ENCODE measurements at places on chromosomes 3 and 15.
A peak's percentile ranks its signal among the peaks of the same experiment; 100 is the strongest.

- DNase-seq: no peak
These were observed 220.7 kb downstream of the FHIT start for GRCh38 chr3:61030469-61031035.

GRCh38 chr15:34481370-34481769, 43.8 kb upstream of the GOLGA8A start:
- DNase-seq: no peak

- no peak for DNase-seq
These were observed 32.9 kb upstream of the NR1I2 start for GRCh38 chr3:119748991-119749390.

DNA sequence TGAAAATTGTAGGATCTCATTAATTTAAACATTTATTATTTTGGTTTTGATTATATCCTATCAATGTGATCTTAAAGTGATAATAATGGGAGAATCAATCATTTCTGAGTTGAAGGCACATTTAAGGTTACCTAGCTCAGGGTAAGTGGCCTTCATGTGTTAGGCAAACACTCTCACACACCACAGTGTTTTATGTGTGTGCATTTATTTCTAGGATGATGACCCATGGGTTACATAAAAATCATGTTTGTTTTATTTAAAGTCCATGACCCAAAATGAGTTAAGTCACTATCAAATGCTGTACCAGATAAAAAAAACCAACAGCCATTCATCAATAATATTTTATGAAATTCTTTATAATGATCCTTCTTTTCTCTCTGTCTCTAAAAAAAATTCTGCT, 520.8 kb downstream of the GRM7 start:
- no peak for DNase-seq

DNA sequence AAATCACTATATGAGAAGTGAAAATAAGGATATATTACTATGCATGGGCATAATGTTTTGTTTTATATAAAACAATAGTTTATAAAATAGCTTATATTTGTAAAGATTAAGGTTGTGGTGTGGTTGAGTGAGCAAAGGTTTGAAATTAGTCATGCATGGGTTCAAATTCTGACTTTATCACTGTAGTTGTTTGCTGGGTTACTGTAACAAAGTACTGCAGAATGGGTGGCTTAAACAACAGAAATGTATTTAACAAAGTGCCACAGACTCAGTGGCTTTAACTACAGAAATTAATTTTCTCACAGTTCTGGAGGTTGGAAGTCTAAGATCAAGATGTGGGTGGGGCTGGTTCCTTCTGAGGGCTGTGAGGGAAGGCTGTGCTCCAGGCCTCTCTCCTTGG, 184.8 kb upstream of the THRB start:
- DNase-seq: no peak

DNA sequence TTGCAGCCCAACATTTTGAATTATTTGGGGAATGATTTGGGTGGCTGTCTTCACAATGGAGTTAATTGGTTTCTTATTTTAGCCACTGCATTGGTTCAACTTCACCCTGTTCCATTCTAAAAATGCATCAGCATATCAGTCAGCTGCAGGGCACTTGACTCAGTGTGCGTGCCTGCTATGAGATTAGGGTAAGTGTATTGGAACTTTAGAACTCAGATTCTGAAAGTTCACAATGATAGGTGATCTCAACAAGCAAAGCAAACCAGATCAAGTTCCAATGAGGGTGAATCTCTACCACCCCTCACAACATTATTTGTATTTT, 265.0 kb downstream of the ZPLD1 start:
- no peak for DNase-seq

- DNase-seq: no peak
These were observed 38.4 kb downstream of the CCDC33 start for GRCh38 chr15:74274470-74275038.

- no peak for DNase-seq
These were observed 51.9 kb downstream of the ROBO2 start for GRCh38 chr3:77091809-77092208.

DNA sequence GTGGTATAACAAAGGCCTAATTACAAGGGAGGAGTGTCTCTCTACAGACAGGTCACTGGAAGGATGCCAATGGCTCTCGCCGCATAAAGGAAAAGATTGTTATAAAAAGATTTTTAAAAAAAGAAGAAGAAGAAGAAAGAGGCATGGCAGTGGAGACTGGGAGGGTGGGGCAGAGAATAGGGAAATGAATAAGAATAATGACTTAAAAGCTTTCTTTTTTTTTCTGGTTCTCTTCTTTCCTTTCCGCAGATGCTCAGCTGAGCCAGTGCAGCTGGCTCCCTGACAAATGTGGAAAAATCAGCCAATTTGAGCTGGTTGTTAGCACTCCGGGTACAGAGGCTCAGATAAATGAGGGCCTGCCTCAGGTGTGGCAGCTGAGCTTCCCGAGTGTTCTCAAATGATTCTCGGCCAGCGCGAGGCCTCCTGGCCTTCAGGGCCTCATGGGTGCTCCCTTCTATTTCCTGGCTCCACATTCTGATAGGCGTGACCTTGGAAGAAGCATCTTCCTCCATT, 234.1 kb downstream of the RORA start:
- peak; percentile 63 for DNase-seq

DNA sequence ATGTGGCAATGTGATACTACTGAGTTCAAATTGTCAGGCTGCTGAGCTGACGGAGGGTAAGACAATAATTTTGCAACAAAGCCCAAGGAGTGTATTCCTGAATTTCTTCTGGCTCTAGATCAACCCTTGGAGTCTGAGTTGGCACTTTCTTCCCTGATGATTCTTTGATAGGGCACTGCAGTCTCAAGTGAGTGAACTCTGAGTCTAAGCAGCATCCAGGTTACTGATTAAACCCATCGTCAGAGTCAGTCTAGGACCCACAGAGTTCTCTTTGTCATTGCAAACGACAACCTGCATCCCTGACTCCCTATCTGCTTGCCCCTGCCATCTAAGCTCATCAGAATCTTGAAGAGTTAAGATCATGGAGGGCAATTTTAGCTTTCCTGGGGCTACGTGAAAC, 58.6 kb downstream of the MME start:
- no peak for DNase-seq

- DNase-seq: peak; percentile 99
These were observed at the start of gene TRIM59 for GRCh38 chr3:160449636-160450598. Gene TRIM59 (minus strand): TSS chr3:160449786. CDS start chr3:160439183, 10,603 bp downstream.

- DNase-seq: no peak
These were observed 37.9 kb downstream of the SETD5 start for GRCh38 chr3:9435316-9435715.

GRCh38 chr3:46135475-46135874, 72.6 kb downstream of the CCR1 start:
- DNase-seq: peak; percentile 44

- DNase-seq: peak; percentile 88
These were observed 115.7 kb downstream of the ARRDC4 start for GRCh38 chr15:98076021-98076816.

GRCh38 chr15:67067930-67068551, 2.6 kb downstream of the SMAD3 start:
- peak; percentile 72 for DNase-seq

- peak; percentile 12 for DNase-seq
These were observed 543 bp downstream of the ARPIN start for GRCh38 chr15:89912145-89912673.

DNA sequence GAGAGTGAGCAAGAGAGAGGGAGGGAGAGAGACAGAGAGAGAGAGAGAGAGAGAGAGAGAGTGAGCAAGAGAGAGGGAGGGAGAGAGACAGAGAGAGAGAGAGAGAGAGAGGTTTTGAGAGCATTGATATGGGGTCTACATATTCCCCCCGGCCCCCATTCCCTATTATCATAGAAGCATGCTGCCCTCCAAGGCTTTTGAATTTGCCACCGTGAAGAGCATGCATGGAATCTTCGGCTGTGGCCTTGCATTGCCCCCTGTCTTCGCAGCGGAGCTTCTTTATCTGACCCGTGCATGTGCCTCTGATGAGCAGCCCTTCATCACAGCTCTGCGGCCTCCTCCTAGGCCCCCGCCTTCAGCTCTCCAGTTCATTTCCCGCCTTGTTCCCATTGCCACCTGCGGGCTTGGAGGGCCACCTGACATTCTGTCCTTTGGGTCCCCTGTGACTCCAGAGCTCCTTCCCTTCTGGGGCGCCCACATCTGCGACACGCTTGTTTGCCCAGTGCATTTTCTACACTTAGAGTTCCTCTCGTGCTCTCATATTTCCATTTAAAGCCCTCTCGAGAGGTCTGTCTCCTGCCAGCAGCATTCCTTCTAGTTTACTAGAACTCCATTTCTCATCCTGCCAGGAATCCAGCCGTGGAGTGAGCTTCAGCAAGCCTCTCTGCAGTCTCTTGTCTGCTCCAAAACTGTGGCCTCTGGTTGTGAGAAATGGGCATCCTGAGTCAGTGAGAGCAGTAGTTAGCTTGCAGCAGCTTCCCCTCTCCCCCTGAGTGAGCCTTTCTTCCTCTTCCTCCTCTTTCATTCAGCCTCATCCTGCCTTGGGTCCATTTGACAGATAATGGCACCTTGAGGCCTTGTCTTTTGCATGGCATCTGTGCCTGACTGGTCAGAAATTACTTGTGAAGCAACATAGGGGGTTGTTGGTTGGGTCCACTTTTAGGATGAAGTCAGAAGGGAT, 25.3 kb downstream of the LPP start:
- no peak for DNase-seq

DNA sequence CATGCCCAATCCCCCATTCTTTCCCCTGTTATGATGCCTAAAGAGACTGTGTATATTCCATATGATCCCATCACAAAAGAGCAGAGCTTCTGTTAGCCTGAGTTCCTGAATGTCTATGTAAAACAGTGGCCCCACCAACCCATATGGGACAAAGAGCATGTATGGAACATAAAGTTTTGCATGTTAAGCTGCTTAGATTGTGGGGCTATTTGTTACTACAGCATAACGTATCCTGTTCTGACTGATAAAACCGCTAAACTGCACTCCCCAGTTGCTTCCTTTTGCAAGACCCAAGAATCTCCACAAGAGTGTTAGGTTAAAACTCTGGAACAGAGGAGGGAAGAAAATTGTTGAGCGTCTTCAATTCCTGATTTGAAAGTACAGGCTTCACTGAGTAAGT, 154.8 kb downstream of the ALDH1A2 start:
- no peak for DNase-seq

GRCh38 chr3:150744041-150744918, 18.7 kb downstream of the SIAH2 start:
- no peak for DNase-seq

- peak; percentile 56 for DNase-seq
These were observed 28.4 kb downstream of the P3H2 start for GRCh38 chr3:190092250-190092649.

DNA sequence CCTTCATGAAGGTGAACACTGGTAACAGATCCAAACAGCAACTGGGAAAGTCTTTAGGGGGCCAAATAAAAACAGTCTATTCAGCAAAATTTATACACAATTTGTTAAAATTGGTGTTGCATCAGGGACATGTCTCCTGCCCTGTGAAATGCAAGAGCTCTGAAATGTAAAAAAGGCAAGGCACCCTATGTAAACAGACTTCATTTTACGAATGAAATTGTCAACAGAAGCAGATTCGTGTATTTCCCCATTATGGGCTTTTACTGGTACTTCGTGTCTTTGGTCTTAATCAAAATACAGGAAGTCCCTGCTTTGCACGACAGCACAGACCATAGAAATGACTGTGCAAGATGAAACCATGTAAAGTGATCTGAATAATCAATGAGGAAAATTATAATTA, 127.3 kb upstream of the THBS1 start:
- DNase-seq: peak; percentile 89
